ENCODE measurements at places on chromosomes 4 and X.

- no peak for DNase-seq
- no peaks in the 10 kb centered on the region for H3K27me3 ChIP-seq
- no peak overlapping the region for H3K27ac ChIP-seq
- H3K36me3 ChIP-seq: no peaks in the 10 kb centered on the region
Measured at GRCh38 chrX:123779908-123780396, 47.1 kb upstream of the THOC2 start.

DNA sequence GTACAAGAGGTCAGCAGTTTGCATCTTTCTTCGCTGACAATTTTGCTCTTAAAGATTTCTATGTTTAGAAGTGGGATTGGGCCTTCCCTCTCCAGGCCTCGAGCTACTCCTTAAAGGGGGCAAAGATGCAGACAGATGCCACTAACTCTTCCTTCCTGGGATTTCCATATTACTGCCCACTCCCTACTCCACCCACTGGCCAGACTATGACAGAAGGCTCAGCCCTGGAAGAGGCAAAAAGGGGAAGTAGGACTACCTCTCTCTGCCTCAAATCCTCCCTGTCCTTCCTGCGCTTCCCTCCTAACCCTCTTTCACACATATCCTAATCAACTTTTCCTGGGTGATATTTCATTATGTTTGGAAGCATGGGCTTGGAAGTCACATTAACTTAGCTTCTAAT, 58.3 kb downstream of the EVC2 start:
- no peak overlapping the region for H3K4me3 ChIP-seq
- H3K4me1 ChIP-seq: no peaks in the 10 kb centered on the region
- no peak overlapping the region for H3K27ac ChIP-seq
- no peak for DNase-seq
- H3K36me3 ChIP-seq: no peaks in the 10 kb centered on the region
- H3K27me3 ChIP-seq: no peaks in the 10 kb centered on the region

- no peaks in the 10 kb centered on the region for H3K36me3 ChIP-seq
- H3K4me1 ChIP-seq: no peaks in the 10 kb centered on the region
- peaks cover 2% of the 10 kb centered on the region for H3K27me3 ChIP-seq
- H3K27ac ChIP-seq: no peak overlapping the region
- H3K4me3 ChIP-seq: no peak overlapping the region
- no peak for DNase-seq
Measured at GRCh38 chrX:130915302-130915701, 12.3 kb upstream of the ENOX2 start.

DNA sequence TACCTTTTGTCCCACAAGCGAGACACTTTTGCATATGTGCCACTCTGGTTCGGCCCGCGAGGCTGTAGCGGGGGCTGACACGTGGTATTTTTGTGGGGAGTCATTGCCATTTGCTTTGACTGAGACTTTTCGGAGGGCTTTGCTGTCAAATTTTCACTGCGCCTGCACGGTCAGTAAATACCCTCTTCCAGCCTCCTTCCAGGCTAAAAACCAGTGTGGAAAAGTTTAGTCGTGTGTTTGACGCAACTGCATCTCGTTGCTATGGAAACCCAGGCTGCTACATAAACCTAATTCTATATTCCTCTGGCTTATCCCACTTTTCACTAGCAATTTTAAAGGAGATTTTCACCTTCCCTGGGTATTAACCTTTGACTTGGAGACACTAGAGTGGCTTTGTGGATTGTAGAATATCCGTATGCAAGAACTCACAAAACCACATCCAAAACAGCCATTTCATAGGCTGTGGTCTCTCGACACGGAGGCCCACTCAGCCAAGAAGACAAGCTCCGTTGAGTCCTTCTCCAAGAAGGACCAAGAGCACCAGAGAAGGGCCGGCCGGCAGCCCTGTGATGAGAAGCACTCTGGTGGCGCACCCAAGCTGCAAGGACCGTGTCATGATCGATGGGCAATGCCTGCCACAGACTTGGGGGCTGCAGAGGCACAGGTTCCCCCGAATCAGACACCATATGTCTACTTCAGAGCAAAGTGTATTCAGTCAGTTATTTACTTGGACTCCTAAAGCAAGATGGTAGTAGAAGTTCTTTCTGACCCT, 38.4 kb upstream of the ENPP6 start:
- no peak overlapping the region for H3K27ac ChIP-seq
- H3K4me1 ChIP-seq: no peaks in the 10 kb centered on the region
- no peak overlapping the region for H3K4me3 ChIP-seq

DNA sequence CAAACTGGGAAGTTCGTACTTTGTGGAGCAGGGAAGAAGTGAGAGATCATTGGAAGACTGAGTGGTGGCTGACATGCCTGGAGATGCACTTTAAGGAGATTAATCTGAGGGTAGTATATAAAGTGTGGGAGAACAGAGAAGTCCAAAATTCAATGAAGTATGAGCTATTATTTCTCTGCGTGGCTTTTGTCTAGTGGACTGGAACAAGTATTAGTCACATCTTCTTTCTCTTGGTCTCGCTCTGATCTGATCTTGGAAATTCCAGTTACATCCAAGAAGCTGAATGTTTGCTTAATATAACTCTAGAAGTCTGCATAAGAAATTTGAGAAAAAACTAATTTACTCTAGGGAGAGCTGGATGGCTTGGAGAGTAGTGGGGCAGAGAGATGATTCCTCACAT, 64.8 kb upstream of the NR0B1 start:
- no peak overlapping the region for H3K4me3 ChIP-seq
- H3K27ac ChIP-seq: no peak overlapping the region
- H3K36me3 ChIP-seq: no peaks in the 10 kb centered on the region
- no peaks in the 10 kb centered on the region for H3K4me1 ChIP-seq
- no peak for DNase-seq
- H3K27me3 ChIP-seq: no peaks in the 10 kb centered on the region

GRCh38 chr4:156665780-156666366, 305.7 kb downstream of the PDGFC start:
- no peak overlapping the region for H3K4me3 ChIP-seq
- H3K27me3 ChIP-seq: no peaks in the 10 kb centered on the region
- H3K27ac ChIP-seq: no peak overlapping the region
- H3K4me1 ChIP-seq: no peaks in the 10 kb centered on the region

- no peaks in the 10 kb centered on the region for H3K36me3 ChIP-seq
- H3K27me3 ChIP-seq: no peaks in the 10 kb centered on the region
- peak; percentile 57 for DNase-seq
Measured at GRCh38 chr4:80989921-80990544, 40.5 kb upstream of the BMP3 start.

DNA sequence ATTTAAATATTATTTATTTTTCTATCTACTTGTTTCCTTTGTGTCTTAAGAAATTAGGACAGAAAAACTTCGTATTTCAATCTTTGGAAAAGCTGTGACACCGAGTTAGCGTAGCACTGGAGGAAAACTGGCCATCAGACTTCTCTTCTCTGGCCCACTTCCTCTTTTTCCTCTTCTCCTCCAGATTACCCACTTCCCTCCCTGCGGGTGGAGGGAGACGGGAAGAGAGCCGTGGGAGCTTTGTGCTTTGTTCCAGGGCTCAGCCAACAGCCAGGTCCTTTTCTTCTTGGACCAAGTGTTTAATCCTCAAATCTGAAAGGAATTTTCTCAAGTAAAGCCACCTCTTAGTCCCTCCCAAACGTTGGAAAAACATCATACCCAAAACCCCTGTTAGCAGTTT, 29.7 kb downstream of the OFD1 start:
- no peaks in the 10 kb centered on the region for H3K27me3 ChIP-seq
- H3K36me3 ChIP-seq: peaks cover 2% of the 10 kb centered on the region
- no peak for DNase-seq
- H3K27ac ChIP-seq: no peak overlapping the region

DNA sequence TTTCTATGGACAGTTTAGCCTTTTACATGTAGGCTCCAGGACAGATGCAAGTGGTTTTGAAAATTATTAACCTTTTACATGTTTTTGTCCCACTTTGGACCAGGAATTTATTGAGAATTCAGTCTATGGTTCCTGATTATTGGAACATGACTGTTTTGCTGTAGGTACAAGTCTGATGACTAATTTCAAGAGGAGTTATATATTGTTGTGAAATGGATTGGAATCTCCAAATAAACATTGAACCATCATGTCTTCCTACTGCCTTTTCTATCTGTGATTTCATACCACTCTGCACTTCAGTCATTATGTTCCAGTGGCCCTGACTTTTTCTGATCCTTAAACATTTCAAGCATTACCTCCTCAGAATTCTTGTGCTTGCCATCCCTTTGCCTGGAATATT, 35.9 kb downstream of the TBC1D19 start:
- no peak overlapping the region for H3K27ac ChIP-seq
- no peaks in the 10 kb centered on the region for H3K36me3 ChIP-seq
- H3K4me3 ChIP-seq: no peak overlapping the region

DNA sequence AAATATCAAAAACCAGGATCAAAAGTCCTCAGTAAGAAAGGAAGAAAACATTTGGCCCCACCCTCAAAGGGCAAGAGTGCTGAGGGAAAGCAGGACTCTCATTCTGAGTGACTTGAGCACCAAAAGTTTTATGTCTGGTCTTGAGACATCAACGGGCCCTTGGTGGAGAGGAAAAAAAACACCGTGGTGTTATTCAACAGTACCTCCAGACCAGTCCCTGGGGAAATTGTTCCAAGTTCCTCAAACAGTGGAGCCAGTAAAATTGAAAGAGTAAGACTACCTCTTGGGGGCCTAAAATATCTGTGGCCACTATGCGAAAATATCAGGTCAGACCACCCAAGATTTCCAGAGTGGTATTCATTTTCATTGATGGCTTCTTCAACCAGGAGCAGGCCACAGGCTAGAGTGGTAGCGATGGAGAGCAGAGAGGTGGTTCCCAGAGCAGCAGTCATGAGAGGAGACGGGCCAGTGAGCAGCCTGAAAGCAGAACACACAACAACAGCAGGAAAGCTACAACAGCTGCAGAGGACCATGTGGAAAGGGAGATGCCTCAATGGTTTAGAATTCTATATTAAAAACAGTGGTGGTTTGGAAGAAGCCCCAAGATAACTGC, 63.7 kb upstream of the RPL34 start:
- no peak overlapping the region for H3K4me3 ChIP-seq
- H3K4me1 ChIP-seq: no peaks in the 10 kb centered on the region
- no peaks in the 10 kb centered on the region for H3K36me3 ChIP-seq
- H3K27me3 ChIP-seq: peaks cover 10% of the 10 kb centered on the region
- no peak overlapping the region for H3K27ac ChIP-seq

DNA sequence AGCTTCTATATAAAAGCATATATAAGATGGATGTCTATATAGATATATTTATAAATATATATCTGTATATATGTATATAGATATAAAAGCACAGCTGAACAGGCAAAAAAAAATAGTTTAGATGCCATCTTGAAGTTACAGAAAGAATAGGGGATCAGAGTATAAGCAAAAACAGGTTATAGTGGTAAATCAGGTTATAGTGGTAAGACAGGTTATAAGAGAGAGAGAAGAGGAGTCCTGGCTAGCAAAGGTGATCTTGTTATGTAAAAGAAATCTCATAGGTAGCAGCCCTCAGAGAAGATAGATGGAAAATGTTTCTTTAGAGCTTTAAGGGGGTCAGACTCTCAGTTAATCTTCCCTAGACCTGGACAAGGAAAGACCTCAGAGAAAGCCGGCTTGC, 1263.1 kb downstream of the PCDH7 start:
- H3K4me1 ChIP-seq: no peaks in the 10 kb centered on the region
- H3K4me3 ChIP-seq: no peak overlapping the region
- no peaks in the 10 kb centered on the region for H3K36me3 ChIP-seq
- DNase-seq: no peak

DNA sequence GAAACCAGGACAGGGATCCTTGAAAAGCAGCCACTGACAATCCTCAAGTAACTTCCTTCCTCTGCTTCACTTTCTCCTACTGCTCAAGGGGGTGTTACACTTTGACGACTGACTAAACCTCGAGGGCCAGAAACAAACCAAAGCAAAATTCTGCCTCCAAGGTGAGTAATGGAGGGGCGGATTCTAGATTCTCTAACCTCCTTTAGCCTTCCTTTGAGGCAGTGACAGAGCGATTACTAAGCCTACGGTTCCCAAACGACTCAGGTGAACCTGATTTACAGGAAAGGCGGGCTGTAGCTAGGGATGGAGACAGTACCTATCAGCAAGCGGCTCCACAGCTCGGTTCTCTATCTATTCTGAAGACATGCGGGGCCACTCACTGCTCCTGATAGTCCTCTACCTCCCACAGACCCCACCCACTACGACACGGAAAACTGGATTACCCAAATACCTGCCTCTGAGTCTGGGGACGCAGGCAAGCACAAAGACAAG, 487 bp downstream of the TBCK start:
- H3K4me3 ChIP-seq: peak overlapping the region; percentile 83
- H3K27ac ChIP-seq: peak overlapping the region; percentile 92
- DNase-seq: no peak

DNA sequence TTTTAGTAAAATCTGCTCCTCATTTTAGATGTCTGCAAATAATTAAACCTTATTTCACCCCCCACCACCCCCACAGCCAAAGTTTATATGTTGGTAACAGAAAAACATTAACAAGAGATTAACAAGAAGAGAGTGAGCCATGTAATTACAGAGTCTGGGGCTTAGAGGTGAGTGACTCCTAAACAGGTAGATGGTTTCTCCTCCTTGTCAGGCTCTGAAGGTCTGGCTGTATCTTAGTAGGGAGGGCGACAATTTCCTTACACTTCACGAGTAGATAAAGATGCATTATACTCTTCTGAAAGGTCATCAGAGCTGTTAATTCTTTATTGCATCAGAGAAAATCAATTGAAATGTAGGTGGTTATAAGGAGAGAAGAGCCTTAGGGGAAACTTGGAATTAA, 171.8 kb upstream of the ANKRD50 start:
- no peaks in the 10 kb centered on the region for H3K27me3 ChIP-seq
- no peak for DNase-seq
- no peaks in the 10 kb centered on the region for H3K4me1 ChIP-seq
- H3K4me3 ChIP-seq: no peak overlapping the region
- no peaks in the 10 kb centered on the region for H3K36me3 ChIP-seq
- no peak overlapping the region for H3K27ac ChIP-seq

DNA sequence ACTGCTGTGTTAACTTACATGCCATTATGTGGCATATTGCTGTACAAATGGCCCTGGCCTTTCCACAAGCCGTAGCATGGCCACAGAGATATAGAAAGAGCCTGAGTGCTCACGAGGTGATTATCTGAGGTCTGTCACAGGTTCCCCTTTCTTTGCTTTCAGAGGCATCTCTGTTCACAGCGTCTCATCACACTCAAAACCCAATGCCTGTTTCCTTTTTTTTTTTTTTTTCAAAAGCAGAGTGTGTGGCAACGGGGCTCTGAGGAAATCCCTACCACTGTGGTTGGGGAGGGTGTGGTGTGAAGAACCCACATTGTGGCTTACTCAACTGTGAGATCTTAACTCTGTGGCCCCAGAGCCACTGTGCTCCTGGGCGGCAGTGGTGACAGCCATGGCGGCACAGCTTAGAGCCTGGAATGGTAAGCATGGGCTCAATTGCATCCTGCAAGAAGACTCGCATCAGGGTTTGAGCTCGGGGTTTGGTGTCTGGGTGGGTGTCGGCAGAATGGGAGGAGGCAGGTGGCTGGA, 30.8 kb downstream of the RTL5 start:
- H3K27me3 ChIP-seq: no peaks in the 10 kb centered on the region
- peaks cover 5% of the 10 kb centered on the region for H3K4me1 ChIP-seq
- H3K36me3 ChIP-seq: no peaks in the 10 kb centered on the region
- DNase-seq: no peak

All from endothelial cell of umbilical vein (primary cell).